Right renal pelvis (tissue), 4 donors: ENCODE measurements at places on chromosomes 2 and 18. TPM values are rescaled to one million over a fixed set of nuclear protein-coding genes. Genes with fewer than 3 reads are reported as not detected.

GRCh38 chr2:71507476-71507875, 54.1 kb downstream of the DYSF start:
- DNase-seq: no peak

The MEIS1 gene
- 104 TPM for polyA plus RNA-seq

The GALM gene
- polyA plus RNA-seq: 60.5 TPM

The DAPL1 gene
- 22.8 TPM for polyA plus RNA-seq

DNA sequence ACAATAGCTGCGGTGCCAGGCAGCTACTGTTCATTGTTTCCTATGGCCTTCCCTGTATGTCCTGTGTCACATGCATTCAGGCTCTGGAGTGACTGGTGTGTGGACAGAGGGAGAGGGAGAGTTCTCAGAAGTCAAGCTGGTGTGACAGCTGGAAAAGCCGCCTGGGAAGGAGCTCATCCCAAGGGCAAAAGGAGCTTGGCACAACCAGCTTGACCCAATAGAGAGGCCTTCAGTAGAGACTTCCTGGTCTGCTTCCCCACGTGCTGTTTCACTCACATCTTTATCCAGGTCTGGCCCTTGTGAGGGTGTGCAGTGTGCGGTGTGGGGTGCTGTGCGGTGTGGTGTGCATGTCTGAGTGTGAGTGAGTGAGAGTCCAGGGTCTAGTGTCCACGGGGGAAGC, 11.1 kb upstream of the NT5DC4 start:
- DNase-seq: no peak

GRCh38 chr2:172571245-172571644, 15.4 kb downstream of the PDK1 start:
- DNase-seq: no peak

GRCh38 chr18:58541789-58542425, 87.0 kb downstream of the ALPK2 start:
- no peak for DNase-seq

The ABCB6 gene
- polyA plus RNA-seq: 32.4 TPM

GRCh38 chr18:10440884-10441283, 13.6 kb upstream of the APCDD1 start:
- no peak for DNase-seq

DNA sequence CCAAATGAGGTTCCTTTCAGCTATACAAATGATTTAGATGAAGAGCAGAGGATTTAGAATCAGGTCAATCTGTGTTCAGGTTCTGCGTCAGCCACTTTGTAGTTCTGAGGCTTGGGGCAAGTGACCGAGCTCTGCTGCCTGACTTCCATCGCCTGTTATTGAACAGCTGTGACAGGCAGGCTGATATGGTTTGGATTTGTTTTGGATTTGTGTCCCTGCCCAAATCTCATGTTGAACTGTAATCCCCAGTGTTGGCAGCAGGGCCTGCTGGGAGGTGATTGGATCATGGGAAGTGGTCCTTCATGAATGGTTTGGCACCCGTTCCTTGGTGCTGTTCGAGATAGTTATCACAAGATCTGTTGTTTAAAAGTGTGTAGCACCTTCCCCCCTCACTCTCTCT, 18.6 kb downstream of the TYMS start:
- DNase-seq: no peak

GRCh38 chr18:62898359-62898758, 183.0 kb downstream of the PHLPP1 start:
- no peak for DNase-seq

- DNase-seq: no peak
Observed at GRCh38 chr2:25062511-25062917, 20.6 kb downstream of the EFR3B start.
